Fibroblast of upper back skin (primary cell): ENCODE measurements at places on chromosomes 16 and 17.

DNA sequence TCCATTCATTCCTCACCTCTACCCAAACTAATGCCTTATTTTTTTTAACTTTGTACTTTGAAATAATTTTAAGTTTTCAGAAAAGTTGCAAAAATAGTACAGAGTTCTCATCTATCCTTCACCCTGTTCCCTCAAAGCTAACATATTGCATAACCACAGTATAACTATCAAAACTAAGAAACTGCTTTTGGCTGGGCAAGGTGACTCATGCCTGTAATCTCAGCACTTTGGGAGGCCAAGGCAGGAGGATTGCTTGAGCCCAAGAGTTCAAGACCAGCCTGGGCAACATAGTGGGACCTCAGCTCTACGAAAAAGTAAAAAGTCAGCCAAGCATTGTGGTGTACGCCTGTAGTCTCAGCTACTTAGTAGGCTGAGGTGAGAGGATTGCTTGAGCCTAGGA is 147.7 kb downstream of the SKAP1 start:
- no peak for DNase-seq

DNA sequence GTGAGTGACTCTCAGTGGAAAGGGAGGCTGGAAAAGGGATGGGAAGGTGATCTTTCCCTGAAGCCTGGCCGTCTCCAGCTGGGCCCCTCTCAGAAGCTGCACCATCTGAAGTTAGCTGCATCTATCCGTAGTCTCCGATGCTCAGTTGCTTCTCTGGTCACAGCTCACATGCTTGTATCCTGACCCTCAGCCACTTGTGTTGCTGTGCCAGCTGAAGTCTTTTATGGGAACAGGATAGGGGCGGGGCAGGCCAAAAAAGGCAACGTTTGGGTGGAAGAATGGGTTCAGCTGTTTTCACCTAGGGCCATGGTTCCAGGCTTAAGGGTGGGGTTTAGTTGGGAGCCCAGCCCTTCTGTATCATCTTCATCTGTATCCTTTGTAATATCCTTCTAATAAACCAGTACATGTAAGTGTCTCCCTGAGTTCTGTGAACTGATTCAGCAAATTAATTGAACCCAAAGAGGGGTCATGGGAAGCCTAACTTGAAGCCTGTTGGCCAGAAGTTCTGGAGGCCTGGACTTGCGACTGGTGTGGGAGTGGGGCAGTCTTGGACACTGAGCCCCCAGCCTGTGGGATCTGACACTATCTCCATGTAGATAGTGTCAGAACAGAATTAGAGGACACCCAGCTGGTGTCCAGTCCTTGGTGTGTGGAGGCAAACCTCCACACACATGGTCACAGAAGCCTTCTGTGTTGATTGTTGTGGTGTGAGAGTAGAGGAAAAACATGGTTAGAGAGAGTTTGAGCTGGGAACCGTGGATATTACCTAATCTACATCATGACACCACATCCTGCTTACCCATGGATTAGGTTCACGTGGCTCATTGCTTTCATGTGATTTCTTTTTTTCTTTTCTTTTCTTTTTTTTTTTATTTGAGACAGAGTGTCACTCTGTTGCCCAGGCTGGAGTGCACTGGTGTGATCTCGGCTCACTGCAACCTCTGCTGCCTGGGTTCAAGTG is 49.3 kb upstream of the FBXO47 start:
- no peak for DNase-seq

- no peak for DNase-seq
These were observed 31.2 kb downstream of the SREBF1 start for GRCh38 chr17:17805575-17805974.

- no peak for DNase-seq
These were observed 58.1 kb downstream of the IQCK start for GRCh38 chr16:19776147-19776546.

DNA sequence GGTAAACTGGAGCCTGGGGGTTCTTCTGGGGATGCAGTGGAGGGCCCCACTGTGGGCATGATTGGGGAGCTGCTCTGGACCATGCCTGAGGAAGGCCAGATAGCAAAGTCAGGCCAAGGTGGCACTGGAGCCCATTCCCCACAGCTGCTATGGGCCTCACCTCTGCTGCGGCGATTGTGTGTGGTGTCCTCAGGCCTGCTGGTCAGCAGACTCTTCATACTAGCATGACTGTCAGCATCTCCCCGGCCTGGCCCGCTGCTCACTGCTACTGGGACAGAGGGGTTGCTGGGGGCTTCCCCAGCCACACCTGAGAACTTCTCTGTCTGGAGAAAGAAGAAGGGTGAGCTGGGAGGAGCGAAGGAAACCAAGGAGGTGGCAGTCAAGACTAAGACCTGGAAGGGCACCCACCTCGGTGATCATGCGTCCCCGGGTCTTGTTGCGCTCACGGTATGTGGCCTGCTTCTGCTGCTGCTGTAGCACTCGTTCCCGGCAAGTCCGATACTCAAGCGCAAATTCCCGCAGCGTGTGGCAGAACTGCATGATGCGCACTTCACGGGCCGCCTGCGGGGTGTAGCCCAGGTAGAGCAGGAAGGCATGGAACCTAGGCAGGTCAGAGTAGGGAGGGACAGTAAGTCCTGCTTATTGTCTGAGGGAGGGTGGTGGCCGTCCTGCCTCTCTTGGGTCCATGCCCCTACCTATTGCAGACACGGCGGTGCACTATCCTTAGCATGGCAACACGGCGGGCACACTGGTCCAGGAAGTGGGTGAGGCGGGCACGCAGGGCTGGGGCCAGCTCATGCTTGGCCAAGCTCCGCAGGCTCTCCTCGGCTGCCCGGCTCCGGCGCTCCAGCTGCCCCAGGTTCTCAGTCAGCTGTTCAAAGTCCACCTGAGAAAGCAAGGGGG is 3.2 kb downstream of the TMEM208 start:
- no peak for DNase-seq

DNA sequence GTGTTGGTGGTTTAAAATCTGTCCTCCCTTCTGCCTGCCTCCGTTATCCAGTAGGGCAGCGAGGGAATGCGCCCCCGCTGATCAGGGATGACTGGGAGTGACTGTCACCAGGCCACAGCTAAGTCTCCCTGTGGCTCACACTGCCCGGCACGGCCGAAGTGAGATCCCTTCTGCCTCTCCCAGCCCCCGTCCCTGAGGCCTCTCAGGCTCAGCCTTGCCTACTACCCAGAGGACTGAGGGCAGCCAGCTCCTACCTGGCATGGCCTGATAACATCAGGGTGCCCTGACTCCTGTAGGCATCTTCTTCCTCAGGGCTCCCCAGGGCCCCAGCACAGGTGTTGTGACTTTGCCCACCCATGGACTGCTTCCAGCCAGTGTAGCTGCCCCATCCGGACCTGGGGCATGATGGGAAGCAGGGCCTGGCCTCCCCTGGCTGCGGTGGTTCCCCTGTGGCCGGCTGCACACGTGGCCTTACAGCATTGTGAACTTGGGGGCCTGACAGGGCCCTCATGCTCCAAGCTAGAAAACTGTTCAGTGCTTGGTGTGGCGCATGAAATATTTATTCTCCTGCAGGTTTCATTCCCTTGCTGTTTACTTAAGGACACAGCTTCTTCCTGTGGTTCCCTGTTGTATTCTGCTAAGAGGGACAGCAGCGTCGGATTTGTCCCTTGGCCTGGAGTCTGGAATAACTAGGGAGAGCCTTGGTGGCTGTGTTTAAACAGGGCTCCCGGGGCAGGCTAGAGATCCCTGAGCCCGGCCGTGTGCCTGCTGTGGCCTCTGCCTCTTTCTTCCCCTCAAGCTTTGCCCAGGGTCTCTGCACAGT is 30.0 kb downstream of the GINS2 start:
- DNase-seq, result no peak

DNA sequence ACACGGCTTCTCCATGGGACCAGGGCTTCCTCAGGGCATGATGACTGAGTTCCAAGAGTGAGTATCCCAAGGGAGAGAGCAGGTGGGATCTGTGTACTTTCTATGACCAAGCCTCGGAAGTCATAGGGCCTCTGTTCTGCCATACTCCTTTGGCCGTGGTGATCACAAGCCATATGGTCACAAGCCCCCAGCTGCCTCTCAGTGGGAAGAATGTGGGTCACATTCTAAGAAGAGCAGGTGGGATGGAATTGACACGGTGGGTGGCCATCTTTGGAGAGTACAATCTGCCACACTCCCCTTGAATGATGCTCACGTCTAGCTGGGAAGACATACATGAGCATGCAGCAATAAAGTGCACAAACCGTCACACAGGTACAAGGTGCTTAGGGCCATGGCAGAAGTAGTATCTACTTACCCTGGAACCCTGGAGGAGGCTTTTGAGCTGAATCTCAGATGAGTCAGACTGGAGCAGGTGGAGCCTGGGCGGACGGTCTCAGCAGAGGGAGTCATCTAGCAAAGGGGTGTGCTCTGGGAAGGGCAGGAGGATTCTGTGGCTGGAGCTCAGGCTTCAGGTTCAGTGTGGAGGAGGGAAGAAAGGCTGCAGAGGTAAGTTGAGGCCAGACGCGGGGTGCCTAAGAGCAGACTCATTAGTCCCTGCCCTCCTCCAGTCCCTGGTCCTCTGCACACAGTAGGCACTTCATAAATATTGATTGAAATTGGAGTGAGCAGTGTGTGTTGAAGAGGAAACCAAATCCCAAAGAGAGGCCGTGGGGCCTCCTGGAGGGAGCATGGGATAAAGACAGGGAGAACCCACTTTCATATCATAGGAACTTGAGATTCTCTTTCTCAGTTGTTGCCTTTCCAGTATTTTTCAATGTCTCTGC is 26.6 kb downstream of the GOSR2 start:
- no peak for DNase-seq

- no peak for DNase-seq
These were observed 17.0 kb upstream of the TMC5 start for GRCh38 chr16:19400711-19401110.

- DNase-seq, result peak; percentile 41
These were observed 29.9 kb downstream of the PIK3R6 start for GRCh38 chr17:8837563-8838075.

GRCh38 chr17:30368912-30369720 is 9.6 kb upstream of the CPD start:
- DNase-seq, result no peak

- no peak for DNase-seq
These were observed 8.3 kb downstream of the CARD14 start for GRCh38 chr17:80177986-80178595.

DNA sequence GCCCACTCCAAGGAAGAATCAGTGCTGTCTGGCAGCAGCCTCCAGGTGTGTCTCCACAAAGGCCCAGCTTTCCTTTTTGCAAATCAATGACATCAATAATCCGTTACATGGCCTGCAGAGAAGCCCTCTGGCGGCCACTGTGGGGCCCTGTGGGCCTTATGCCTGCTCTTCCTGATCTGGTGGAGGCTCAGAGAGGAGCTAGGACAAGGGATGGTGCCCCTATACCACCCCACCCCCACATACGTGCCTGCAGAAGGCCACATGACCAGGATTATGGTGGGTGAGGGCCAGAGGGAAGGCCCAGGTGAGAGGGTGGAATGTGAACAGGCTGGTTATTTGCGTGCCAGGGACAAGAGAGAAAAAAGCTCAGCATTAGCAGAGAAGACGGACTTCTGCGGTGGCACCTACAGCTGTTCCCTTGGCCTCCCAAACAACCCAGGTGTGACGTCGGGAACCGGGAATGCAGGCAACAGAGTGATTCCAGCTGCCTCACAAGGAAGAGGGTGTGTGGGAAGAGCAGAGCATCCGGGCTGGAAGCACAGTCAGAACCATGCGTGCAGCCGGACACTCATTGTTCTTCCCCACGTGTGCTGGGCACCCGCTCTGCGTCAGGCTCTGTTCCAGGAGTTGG is 22.5 kb downstream of the EIF4A3 start:
- peak; percentile 45 for DNase-seq
